ENCODE measurements at places on chromosomes 5 and 9. TPM values are rescaled to one million over a fixed set of nuclear protein-coding genes. Genes with fewer than 3 reads are reported as not detected.

The HRCT1 gene
- 0.16 TPM for total RNA-seq

The FAM78A gene
- 0.52 TPM for total RNA-seq

The OLFM1 gene
- total RNA-seq, result 1.1 TPM

The SEMA5A gene
- total RNA-seq, result 9.9 TPM

The LCN1 gene
- not detected for total RNA-seq

The SMC5 gene
- 19.3 TPM for total RNA-seq

The CARD6 gene
- total RNA-seq, result 12.1 TPM

The GABBR2 gene
- 0.43 TPM for total RNA-seq

The PAEP gene
- total RNA-seq, result not detected

The CTNND2 gene
- not detected for total RNA-seq

The FSD1L gene
- 4.6 TPM for total RNA-seq

The CBY3 gene
- 0.16 TPM for total RNA-seq

The IFNA13 gene
- total RNA-seq, result not detected

The NUTM2F gene
- total RNA-seq, result not detected

The POLR1E gene
- total RNA-seq, result 29.0 TPM

The SH3GL2 gene
- total RNA-seq, result not detected

The TAF11L10 gene
- not detected for total RNA-seq
